ENCODE measurements at places on chromosomes 16 and 17.

- no peak for DNase-seq
These were observed 22.5 kb upstream of the IRX6 start for GRCh38 chr16:55301385-55302008.

DNA sequence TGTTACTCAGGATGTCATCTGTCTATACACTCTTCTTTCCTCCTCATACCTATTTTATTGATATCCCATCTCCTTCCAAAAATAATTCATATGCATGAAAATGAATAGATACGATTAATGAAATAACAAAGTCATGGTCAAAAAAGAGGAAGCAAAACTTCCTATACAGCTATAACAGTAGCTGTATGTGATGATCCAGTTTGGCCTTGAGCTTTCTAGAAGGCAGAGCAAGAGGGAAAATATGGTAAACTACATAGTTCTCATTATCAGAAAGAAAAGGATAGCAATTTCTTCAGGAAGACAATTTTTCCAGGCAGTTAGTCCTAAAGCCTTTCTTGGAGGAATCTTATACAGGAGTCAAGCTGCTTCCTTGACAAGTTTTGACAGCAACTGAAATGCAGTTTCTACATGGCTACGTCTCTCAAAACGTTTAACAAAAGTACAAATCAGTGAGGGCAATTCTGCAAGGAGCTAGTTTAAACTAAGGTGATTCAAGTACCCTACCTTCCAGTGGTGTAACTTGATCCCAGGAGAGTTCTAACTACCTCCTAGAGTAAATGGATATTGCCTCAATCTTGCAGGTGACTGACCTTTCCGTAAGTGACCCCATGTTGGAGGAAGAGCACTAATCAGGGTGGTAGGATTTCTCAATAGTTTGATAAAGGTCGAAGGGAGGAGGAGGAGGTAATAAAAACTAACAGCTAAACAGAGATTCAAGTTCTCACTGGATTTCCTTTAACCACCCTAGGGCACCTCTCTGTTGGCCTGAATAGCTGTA, 1.0 kb downstream of the SPAG5 start:
- no peak for DNase-seq

DNA sequence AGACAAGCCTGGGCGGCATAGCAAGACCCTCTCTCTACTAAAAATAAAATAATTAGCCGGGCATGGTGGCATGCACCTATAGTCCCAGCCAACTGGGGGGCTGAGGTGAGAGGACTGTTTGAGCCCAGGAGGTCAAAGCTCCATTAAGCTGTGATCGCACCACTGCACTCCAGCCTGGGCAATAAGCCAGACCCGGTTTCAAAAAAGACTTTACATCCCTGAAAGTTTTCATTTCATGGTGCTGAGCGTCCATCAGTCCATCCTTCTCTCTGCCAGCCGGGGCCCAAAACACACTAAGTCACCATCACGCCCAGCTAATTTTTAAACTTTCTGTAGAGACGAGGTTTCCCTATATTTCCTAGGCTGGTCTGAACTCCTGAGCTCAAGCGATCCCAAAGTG, 10.6 kb downstream of the RAB40B start:
- DNase-seq = no peak

DNA sequence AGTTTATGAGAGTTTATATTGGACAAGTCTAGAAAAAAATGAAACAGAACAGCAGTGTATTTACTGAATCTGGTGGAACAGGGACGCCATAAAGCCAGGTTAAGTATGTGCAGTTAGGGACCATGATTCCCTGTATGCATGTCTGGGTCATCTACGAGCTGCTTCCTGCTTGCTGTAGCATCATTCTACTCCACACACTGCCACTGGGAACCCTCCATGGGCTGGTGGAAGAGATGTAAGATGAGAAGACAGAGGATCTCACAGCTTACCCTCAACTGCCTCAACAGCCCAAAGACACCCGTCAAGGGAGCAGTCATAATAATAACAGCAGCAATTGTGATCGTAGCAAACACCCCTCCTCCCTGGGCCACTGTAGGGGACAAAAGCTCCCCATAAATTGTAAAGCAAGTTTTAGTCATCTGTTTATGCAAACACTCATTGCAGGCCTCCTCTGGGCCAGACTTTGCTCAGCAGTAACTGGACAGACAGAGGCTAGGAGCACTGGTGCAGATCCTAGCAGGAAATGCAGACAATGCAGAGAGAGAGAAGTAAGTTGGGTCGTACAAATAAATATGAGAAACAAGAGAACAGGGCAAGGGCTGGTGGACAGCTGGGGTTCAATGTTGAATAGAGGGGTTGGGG, 188.0 kb downstream of the SOX9 start:
- DNase-seq = no peak

Data from activated T-helper 1 cell treated with Interleukin-2 at 50 U/mL for 16 hours (primary cell).